Stimulated activated CD4-positive, alpha-beta T cell treated with anti-CD3 and anti-CD28 coated beads, Interleukin-12 subunit alpha, Interleukin-12 subunit beta, amount 100 ng/mL, for 48 hours (primary cell): ENCODE measurements at places on chromosomes 3 and 15.

DNA sequence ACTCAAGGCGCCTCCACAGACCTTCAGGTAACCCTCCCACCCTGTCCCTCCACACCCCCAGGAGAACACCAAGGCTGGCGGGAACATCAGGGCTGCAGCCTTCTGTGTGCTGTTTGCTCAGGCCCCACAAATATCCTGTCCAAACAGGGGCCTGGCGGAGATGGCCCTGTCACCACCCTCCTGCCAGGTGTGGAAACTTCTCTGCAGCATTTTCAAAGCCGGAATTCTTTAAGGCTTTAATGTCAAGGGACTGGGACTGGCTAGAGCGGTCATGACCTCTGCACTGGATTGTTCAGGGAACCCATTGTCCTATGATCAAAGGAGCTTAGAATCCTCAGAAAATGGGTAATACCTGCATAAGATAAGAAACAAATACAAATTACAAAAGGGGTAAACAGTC lies 46.6 kb downstream of the FBLN2 start:
- DNase-seq, result no peak

GRCh38 chr3:124158168-124158881 lies 166.4 kb upstream of the ROPN1 start:
- DNase-seq, result no peak

GRCh38 chr3:166889241-166889640 lies 490.9 kb downstream of the ZBBX start:
- DNase-seq, result no peak

DNA sequence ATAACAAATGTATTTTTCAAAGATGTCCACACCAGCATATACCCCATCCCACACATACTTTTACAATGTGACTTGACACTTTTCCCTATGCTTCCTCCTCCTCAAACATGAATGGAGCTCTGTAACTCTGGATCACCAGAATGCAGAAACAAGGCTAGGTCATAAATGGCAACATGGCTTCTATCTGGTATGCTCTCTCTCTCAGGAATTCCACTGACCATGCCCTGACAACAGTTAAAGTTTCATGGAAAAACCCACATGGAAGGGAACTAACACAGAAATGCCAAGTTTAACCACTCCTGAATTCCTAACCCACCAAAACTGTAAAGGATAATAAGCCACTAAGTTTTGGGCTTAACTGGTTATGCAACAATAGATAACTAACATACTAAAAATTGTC lies 19.9 kb downstream of the MYO9A start:
- DNase-seq, result no peak

DNA sequence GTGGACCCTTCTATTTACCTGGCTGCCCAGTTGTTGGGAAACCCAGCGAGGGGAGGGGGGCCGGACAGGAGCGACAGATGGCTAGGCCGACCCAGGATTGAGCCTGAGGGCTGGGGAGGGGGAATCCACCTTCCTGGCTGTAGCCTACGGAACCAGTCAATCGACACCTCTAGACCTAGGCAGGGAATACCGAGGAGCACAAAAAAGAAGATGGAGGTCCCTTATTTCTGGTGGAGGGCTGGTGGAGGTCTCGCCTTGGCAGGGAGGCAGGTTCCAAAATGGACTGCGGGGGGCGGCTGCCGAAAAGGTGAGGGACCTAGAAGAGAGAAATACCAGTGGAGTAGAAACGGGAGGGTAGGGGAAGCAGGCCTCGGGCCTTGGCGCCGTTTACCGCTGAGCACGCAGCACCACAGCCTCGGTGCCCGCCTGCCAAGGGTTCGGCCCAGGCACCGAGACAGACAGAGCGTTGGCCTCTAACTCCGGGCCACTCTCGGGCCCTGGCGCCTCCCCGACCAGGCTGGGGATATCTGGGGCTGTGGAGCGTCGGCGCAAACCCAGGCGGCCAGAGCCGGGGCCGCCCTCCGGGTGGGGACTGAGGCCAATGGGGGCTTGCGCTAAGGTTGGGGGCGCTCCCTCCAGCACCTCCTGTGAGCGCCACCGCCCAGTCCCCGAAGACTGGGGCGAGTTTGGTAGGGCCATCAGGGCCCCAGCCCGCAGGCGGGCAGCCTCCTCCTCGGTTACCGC lies 1.6 kb downstream of the ANKRD63 start:
- DNase-seq, result no peak

DNA sequence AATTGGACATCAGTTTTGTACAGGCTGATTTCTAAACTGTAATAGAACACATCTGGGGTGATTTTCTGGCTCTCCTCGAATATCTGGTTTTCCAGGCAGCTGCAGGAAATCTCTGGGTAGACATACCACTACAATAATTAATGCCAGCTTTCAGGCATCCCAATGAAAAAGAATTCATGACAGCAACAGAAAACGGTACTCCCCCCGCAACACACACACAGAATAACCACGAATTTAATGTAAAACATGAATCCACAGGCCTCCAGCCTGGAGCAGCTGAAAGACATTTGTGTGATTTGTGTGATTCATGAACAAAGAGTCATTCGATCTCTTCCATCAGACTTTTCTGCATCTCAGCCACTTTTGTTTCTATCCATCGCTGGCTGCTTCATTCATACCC lies 262.2 kb downstream of the MAGI1 start:
- no peak for DNase-seq

DNA sequence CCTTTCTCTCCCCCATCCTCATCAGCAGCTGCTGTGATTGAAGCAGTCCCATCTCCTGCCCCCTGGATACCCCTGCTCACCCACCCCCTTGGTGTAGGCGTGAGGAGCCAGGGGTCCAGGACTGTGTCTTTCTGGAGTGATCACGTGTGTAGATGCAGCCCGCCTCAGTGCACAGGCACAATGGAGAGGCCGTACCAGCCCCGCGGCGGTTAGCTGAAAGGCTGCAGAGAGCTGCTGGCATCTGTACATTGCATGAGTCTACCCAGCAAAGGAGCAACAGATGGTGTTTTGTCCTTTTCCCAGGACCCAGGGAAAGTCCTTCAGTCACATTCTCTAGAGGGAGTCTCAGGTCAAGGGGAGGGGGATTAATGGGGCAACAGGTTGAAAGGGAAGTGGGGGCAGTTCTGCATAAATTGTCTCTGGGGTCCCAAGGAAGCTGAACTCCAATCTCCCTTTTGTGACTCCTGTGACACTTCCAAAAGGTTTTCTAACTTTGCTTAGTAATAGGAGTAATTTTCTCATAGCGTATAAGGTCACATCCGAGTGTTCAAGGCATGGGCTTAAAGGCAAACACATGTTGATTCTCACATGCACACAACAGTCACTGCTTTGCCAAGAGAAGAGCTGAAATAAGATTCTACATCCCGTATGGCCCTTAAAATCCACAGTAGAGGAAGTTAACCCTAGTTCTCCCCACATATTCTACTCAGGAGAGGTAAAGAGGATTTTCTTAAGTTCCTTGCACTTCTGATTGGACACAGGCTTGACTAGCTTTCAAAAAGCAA lies 7.1 kb downstream of the CSPG5 start:
- DNase-seq, result no peak

- DNase-seq, result no peak
Measured at GRCh38 chr15:58852347-58852746, 81.1 kb downstream of the SLTM start.

GRCh38 chr15:52183562-52184173 lies 7.5 kb downstream of the GNB5 start:
- DNase-seq, result no peak

- DNase-seq, result no peak
Measured at GRCh38 chr3:105352976-105353375, 13.7 kb upstream of the ALCAM start.

DNA sequence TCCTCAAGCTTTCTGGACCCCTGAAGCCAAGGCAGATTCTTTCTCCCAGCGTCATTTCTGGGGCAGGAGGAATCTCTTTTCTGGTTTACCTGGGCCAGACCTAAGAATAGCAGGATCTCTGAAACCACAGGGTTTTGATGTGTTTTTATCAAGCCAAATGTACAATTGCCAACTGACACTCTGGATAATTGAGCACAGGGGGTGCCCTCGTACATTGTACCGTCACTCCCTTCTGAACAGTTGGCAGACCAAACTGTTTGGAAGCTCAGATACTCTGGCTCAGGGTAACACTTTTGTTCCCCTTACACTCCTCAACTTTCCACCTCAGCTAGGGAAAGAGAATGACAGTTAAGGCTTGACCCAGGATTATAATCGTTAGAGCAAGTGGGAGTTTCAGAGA lies 49.9 kb downstream of the ASTE1 start:
- DNase-seq, result no peak

- no peak for DNase-seq
Measured at GRCh38 chr3:14435175-14436014, 33.0 kb downstream of the SLC6A6 start.

- DNase-seq, result no peak
Measured at GRCh38 chr3:169199283-169199682, 464.2 kb downstream of the MECOM start.

DNA sequence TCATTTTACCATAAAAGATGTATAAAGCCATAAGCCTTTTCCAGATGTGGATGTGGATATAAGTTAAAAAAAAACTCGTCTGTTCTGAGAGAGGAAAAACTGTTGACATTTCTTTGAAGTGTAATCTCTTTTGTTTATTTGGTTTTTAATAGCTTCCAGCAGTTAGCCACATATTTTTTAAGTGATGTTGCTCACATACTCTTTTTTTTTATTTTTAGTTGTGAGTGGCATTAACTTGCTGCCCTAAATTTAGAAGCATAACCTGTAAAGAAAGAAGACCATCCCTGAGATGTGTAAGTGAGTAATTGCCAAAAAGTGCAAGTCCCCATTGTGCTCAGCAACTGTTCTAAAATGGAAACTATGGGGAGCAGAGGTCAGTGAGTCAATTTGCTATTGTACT lies 415.9 kb upstream of the MDFIC2 start:
- DNase-seq, result no peak

DNA sequence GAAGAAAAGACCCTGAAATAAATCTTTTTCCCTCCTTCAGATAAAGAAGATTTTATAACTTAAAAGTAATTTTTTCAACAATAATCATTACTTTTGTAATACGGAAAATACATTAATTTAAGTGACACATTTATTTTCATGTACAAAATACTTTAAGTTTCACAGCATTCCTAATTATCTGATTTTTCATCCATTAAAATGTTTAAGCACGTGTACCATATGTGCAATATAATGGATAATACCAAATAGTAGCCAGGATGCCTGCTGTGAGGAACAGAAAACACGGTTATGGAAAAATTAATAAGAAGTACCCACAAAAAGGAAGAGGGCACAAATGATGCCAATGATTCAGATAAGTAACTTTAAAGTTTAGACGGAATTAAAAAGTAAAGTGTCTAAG lies 33.5 kb downstream of the ADAM10 start:
- DNase-seq, result no peak

GRCh38 chr15:69834267-69834666 lies 263.4 kb downstream of the TLE3 start:
- DNase-seq, result no peak

DNA sequence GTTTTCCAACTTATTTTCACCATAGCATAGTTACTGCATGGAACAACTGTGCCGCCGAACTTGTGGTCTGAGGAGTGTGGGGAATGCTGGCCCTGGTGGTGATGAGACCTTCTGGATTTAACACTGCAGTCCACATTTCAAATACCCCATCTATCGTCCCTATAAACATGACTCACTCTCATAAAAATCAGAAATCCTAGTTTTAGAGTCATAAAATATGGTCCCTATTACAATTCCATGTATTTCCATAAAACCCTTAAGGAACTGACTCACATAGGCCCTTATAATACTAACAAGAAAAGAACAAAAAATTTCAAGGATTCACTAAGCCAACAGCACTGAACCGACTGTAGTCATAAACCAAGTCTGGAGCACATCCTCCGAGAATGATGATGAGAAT lies 147.2 kb downstream of the FOXP1 start:
- no peak for DNase-seq

DNA sequence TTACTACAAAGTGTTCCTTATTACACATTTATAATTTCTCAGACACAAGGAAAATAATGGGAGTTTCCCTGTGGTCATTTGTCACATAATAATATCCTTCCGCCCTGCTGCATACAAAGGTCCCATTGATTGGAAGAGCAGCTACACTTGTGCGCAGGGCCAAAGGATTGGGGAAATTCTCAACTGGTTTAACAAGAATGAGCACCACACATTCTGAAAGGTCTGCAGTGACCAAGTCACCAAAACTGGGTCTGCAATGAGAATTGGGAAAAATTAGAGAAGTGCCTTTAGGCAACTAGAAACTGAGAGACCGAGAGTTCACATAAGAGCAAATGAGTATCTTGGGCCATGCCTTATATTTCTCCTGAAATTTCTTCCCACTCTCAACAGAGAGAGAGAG lies 98.2 kb upstream of the NR2F2 start:
- DNase-seq, result no peak

DNA sequence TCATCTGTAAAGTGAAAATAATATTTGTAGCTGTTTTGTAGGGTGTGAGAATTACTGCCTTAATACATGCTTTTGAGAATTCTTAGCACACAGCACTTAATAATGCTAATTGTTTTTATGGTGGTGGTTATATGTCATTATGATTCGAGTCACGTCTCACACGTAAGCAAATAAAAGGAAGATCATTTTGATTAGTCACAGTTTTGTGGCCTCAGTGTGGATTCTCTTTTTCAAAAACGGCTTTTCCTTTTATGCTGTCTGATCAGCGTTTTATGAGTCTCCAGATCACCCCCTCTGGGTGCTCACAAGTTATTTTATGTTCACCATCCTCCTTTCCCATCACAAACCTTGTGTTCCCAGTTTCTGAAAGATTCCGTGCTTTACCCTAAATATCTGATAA lies 255.6 kb upstream of the CNTN4 start:
- no peak for DNase-seq
